ENCODE measurements at places on chromosomes 7 and 10.

DNA sequence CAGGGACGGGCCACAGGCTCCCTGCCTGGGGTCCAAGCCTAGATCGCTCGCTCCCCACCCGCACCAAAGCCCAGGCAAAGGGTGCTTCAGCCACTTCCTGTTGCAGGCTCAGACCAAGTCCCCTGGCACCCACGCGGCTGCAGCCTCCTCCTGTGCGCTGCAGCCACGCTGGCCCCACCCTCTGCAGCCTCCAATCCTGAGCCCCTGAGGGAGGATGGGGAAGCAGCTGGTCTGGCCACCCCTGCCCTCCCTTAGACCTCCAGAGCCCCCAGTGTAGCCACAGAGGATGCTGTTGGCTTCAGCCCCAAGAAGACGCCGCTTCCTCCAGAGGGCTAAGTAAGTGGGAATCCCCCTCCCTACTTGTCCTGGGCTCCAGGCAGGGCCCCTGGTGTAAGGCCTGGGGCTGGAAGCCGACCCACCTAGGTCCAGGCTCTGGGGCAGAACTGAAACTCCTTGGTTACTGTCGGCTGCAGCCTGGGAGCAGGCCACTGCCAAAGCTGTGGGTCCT lies 9.4 kb downstream of the LIMK1 start:
- DNase-seq = no peak

GRCh38 chr7:124459101-124460055 lies 306.2 kb downstream of the GPR37 start:
- no peak for DNase-seq

- no peak for DNase-seq
Measured at GRCh38 chr7:132059141-132059540, 502.7 kb upstream of the PODXL start.

DNA sequence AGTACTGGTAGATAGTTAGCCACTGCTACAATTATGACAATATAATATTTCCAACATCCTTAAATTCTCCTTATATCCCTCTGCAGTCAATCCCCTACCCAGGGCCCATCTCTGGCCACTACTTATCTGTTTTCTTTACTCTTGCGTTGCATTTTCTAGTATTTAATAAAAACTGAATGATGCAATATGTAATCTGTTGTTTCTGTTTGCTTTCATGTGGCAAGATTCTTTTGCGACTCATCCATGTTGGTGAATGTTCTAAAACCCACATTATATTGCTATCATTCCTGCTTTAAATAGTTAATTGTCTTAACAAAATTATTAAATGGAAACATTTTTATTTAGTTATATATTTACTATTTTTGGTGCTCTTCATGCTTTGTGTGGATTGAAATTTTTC lies 338.5 kb downstream of the MDFIC start:
- no peak for DNase-seq

GRCh38 chr7:77862691-77863090 lies 64.1 kb downstream of the PHTF2 start:
- DNase-seq = peak; percentile 99

GRCh38 chr10:66924674-66925345 lies 1.0 kb upstream of the LRRTM3 start:
- DNase-seq = no peak

DNA sequence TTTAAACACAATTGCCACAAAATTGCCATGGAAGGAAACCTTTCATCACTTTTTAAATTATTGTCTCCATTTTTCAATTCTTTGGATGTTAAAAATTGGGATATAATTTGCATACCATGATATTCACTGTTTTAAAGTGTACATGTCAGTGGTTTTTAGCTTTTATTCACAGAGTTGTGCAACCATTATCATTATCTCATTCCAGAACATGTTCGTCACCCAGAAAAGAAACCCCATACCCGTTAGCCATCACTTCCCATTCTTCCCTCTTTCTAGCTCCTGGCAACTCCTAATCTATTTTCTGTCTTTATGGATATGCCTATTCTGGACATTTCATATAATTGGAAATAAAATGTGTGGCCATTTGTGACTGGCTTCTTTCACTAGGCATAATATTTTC lies 260.3 kb upstream of the FERD3L start:
- no peak for DNase-seq

GRCh38 chr7:152883858-152884257 lies 124.3 kb downstream of the ACTR3B start:
- no peak for DNase-seq

DNA sequence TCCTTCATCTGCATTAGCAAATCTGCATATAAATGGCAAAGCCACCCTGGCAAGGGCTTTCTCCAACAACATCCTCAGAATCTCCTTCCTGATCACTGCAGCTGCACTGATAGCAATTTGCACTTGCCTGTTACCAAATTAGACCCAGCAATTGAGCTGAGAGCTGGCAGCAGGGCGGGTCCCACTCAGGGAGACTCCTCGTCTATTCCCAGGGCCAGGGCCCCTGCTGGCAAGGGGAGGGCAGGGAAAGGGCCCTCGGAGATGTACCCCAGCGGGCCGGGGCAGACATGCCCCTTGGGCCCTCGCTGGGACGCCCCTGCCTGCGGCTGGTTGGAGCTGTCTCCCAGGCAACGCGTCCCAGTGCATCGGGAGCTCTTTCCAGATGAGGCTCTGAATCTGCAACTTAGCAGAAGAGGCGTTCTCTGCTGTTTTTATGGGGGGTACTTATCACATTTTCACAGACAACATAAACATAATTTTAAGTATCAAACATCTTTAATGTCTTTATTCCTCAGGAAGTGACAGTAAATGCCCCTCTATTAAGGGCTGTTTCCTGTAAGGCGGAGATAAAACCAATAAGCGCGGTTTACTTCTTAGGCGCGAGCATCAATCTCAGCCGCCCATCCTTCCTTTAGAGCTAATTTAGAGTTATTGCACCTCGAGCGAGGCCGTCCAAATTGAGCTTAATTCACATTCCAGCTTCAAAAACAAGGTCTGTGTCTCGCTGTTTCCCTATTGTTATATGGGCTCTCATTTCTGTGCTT lies 249.0 kb upstream of the PPP2R2D start:
- no peak for DNase-seq

GRCh38 chr10:18043148-18044006 lies 91.7 kb downstream of the SLC39A12 start:
- DNase-seq = no peak

DNA sequence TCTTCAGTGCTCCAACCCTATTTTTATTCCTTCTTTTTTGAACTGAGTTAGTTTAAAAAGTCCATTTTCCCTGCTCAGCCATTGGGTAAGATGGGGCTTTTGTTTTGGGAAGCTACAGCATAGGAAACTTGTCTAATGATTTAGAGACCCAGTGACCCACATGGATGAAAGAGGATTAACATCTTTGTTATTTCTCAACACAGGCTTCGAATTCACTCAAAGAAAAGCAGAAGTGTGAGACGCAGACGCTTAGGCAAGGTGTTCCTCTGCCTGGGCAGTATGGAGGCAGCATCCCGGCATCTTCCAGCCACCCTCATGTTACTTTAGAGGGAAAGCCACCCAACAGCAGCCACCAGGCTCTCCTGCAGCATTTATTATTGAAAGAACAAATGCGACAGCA lies 152.0 kb downstream of the HDAC9 start:
- DNase-seq = no peak

DNA sequence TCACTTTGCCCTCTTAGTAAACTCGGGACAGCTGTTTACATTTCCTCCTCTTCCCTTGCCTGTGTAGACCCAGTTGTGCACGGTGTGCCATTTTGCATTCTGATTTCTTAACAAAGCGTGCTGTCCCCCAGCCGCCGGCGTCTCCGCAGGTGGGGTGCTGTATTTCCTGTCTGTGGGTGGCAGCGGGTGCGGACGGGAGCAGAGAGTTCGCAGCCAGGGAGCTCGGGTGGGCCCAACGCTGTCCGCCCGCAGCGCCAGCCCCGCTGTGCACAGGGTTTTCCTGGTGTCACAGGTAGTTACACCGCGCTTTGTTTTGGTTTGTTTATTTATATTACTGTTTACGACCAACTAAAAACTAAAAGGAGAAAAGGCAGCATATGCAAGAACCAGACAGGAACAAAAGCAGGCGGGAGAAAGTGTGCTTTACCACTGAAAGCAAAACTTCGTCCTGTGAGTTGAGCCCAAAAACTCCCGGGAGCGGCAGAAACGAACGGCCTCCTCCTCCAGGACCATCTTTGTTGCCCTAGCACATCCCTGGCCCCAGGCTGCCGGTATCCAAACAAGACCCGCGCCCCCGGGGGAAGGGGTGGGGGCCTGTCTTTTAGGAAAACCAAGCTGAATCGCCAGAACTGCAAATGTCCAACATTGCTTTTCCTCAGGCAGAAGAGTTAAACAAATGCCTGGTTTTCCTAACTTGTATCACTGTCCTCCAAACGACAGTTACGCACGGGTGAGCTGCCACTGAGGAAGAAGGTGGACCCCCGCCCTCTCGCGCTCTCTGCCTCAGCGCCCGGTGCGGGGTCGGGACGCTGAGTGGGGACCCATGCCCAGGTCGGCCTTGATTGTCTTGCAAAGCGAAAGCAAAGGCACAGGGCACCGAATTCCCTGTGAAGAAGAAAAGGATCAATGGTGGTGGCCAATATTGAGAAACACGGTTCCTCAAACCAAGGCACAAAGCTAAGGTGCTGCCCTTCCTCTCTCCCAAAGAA lies 45.9 kb upstream of the DRGX start:
- no peak for DNase-seq

GRCh38 chr10:109358325-109358724 lies 565.0 kb downstream of the XPNPEP1 start:
- DNase-seq = no peak

Data from NCI-H2081 (cell line).